Activated CD8-positive, alpha-beta memory T cell treated with anti-CD3 and anti-CD28 coated beads, Interleukin-2, amount 10 ng/mL, durations not matched to agents 7 days and 5 days (primary cell): ENCODE measurements at places on chromosomes 1 and 21. TPM values are rescaled to one million over a fixed set of nuclear protein-coding genes. Genes with fewer than 3 reads are reported as not detected.

INSRR gene
- total RNA-seq: 0.09 TPM

RGS4 gene
- not detected for total RNA-seq

UTS2 gene
- total RNA-seq: 0.73 TPM

SLC45A3 gene
- total RNA-seq: not detected

IVNS1ABP gene
- 509 TPM for total RNA-seq

ERG gene
- total RNA-seq: not detected

CPTP gene
- 18.5 TPM for total RNA-seq

MYOCOS gene
- total RNA-seq: not detected

RUNX1 gene
- total RNA-seq: 35.3 TPM

TCEANC2 gene
- 11.8 TPM for total RNA-seq

TCHHL1 gene
- not detected for total RNA-seq

SH3D21 gene
- total RNA-seq: 11.0 TPM

TSTD1 gene
- 62.8 TPM for total RNA-seq

DRAM2 gene
- total RNA-seq: 26.9 TPM
